Activated CD8-positive, alpha-beta memory T cell treated with anti-CD3 and anti-CD28 coated beads, Interleukin-2, amount 10 ng/mL, durations not matched to agents 7 days and 5 days (primary cell): ENCODE measurements at places on chromosomes 5 and 9. TPM values are rescaled to one million over a fixed set of nuclear protein-coding genes. Genes with fewer than 3 reads are reported as not detected.

GRCh38 chr5:38032149-38032548 is 192.3 kb upstream of the GDNF start:
- DNase-seq, result no peak

LHX6 gene
- not detected for total RNA-seq

- no peak for DNase-seq
Measured at GRCh38 chr5:146249801-146250200, 46.4 kb downstream of the RBM27 start.

DNA sequence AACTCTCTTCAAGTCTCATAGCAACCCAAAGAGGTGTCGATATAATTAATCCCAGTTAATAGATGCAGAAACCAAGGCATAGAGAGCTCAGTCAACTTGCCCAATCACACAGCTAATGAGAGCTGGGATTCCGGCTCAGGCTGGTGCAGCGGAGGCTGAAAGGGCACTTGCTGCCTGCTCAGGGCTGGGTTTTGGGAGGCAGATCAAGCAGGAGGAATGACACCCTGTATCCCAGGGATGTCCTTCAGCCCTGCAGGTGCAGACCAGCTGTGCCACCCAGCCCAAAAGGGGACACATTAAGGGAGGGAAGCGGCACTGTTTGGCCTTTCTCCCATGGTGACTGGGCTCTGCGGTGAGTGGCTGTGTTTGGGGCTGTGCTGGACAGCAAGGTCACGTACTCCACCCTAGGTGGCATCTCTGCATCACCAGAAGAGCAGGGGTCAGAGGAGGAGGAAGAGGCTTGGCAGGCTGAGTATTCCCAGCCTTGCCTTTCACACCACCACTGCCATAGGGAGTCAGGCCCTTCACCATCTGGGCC is 124.1 kb downstream of the MVB12B start:
- no peak for DNase-seq

CTXN3 gene
- total RNA-seq, result not detected

RORB gene
- total RNA-seq, result 0.33 TPM

CDX1 gene
- not detected for total RNA-seq

SAXO1 gene
- total RNA-seq, result 0.12 TPM

COL23A1 gene
- 0.18 TPM for total RNA-seq

DNA sequence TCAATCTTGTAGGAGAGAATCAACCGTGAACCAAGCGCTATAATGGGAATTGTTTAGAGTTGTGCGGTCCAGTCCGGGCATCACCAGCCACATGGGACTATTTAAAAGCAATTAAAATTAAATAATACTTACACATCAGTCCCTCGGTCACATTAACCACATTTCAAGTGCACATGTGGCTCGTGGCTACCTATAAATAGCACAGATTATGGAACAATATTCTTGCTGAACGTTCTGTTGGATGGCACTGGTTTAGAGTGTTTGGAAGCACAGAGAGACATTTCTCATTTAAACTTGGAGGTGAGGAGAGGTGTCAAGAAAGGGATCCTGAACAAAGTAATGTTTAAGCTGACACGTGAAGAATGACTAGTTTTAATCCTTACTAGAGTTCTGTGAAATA is 12.5 kb upstream of the PIP5K1B start:
- no peak for DNase-seq

FAF2 gene
- total RNA-seq, result 38.7 TPM

DNA sequence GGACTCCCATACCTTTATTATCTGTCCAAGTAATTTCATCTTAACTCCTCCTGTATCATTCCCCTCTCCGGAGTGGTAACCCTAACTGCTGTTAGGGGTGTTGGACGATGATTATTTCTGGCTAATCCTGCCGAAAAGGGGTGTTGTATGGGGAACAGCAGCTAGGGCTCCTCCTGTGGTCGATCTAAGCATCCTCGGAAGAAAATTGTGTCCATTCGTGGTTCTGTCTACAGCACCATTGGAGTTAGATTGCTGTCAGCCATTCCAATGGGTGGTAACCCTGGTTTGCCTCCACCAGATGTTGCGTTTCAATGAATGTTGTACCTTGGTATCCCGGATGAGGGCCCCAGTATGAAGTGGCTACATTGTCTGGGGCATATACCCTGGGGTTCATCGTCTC is 35.6 kb upstream of the LMNB1 start:
- no peak for DNase-seq

DNA sequence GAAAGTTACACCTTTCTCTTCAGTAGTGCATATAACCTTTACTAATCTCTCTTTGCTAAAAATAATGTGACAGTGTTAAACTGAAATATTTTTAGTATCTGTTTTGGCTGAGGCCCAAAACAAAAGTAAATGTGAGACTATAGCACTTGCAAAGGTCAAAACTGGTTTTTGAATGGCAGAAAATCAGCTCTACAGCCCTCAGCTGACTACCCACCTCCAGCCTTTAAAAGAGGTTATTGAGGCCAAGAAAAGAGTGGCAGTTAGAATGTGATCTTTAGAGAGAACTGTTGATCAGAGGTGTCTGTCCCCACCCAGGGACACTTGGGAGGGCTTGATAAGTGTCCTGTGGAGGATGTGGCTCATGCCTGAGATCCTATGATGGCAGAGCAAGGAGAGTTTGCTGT is 30.9 kb downstream of the PRKACG start:
- no peak for DNase-seq

DNA sequence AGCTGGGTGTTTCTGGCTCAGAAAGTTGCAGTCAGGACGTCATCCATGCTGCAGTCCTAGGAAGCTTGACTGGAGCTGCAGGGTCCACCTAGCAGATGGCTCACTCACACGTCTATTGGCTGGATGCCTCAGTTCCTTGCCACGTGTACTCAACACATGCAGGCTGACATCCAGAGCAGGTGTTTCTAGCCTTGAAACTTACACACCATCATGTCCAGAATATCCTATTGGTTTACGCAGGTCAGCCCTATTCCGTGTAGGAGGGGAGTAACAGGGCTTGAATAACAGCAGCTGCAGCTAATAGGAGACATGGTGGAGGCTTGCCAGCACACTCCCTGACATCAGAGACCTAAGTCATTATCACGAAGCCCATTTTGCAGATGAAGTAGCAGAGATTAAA is 473.5 kb downstream of the ACTL7B start:
- DNase-seq, result no peak

- no peak for DNase-seq
Measured at GRCh38 chr5:168125445-168126199, 165.8 kb upstream of the WWC1 start.

PLK2 gene
- total RNA-seq, result 7.5 TPM

DNA sequence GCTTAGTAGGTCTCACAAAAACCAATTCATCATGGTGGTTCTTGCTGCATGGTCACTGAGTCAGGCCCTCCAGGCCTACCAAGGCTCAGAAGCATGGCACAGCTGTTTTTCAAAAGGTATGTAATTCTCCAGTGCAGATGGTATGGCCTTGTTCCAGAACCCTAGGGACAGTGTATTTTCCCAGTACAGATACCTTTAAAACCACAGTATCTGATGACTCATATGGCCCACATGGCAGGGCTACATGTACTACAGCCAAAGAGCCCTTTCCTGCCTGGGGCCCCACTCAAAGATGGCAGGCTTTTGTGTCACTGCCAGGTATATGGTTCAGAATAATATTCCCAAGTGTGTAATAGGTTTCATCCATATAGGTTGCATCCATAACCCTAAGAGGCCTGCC is 16.5 kb downstream of the CSF2 start:
- DNase-seq, result no peak

DNA sequence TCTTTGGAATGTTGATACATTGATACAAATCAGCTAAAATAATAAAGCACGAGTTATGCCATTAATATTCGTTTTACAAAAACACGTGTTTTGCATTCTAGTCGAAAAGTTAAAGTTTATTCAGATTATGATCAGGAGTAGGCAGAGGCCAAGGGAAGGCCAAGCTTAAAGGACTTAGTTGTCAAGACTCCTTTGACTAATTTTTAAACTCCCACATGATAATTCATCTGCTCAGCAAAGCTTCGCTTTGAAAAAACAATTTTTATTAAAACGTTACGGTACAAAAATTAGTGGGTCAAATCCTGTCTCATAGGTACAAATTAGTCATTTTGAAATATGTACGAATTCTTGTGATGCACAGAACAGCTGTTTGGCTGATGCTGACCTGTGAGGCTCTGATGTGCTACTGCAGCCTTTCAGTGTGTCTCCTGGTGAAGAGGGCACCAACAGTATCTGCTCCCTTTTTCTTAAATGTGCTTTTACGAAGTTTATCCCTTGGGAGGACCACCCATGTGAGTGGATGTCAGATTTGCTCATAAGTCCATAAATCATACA is 23.0 kb upstream of the NR3C1 start:
- no peak for DNase-seq

- DNase-seq, result no peak
Measured at GRCh38 chr5:107294211-107294550, 376.6 kb downstream of the EFNA5 start.

DNA sequence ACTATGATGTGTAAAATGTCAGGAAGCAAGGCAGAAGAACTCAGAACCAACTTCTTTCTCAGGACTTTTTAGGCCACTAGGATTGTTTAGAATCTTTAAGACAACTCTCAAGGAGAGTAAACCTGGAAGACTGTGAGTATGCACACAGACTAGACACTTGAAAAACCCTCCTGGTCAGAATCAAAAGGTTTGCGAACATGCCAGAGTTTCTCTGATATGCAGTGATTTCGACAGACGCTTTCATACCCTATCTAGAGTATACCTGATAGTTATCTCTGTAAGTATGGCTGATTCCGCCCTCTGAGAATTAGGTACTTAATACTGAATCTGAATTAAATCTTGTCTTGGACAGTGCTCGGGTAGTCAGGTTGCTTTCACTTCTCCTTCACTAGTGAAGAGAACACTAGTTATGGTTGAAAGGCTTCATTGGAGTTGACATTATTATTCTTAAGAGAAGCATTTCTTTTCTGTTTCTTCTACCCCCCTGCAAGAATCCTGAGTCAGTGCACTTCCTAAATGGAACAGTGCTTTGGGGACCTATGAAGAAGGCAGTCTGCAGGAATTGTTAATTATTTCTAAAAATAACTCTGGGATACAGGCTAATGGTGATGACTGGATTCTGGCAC is 158.1 kb downstream of the HACD4 start:
- no peak for DNase-seq

- DNase-seq, result no peak
Measured at GRCh38 chr5:178340187-178340586, 107.6 kb upstream of the PHYKPL start.

CCNO gene
- 0.26 TPM for total RNA-seq
